RPMI7951 (cell line): ENCODE measurements at places on chromosomes 7 and 10. TPM values are rescaled to one million over a fixed set of nuclear protein-coding genes. Genes with fewer than 3 reads are reported as not detected.

DNA sequence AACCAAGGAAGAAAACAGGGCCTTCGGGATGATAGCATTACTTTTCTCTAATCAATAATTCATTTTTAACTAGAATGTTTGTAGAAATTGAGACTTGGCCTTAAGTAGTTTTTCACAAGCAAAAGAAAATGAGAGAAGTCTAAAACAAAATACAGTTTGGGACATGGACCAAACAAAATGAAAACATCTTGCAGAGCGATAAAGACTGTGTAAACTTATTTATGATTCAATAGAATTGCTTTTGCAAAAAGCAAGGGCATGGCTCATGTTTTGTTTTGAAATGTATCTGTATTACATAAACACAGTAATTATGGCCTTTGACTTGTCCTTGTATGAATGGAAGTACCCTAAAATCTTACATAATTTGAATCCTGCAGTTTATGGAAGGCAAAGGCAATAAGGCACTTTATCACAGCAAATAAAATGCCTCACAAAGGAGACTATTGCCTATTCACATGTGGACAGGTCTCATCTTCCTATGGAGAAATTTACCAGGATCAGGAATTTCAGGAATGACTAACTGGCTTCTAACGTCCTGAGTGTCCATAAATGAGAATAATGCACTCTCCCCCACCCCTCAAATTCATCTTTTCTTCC, 295.2 kb downstream of the PTEN start:
- no peak for DNase-seq

DNA sequence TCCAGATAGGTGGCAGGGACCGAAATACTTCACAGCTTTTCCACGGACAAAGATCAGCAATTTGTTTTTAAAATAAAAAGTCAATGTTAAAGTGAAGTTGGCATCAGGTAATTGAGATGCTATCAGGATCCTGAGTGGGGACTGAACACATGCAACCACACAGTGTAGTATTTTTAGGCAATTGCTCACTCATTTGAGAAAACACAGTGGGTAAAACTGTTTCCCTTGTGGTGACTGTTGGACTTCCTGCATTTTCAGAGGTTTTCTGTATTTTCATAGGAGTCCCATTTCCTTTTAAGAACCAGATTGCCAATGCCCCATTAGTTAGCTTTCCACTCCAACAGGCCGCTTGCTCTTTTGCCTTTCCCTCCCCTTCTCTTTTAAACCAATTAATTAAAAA, 159.5 kb upstream of the ZNF32 start:
- peak; percentile 72 for DNase-seq

DNA sequence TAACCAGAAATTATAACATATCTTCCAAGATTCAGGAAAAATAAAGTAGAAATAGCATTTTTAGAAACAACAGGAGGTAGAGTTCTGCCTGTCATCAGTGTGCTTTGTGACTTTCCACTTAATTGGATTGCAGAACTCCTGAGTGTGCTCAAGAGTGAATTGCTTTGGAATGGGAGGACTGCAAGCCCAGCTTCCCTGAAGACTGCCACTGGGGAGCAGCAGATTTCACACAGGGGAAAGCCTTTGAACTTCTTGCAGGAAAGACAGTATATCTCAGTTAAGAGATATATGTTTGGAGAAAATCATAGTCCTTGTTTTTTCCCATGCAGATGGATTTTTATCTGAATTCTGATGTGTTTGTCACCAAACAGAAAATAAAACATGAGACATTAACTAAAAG, 124.5 kb downstream of the TMEM168 start:
- DNase-seq: no peak

DNA sequence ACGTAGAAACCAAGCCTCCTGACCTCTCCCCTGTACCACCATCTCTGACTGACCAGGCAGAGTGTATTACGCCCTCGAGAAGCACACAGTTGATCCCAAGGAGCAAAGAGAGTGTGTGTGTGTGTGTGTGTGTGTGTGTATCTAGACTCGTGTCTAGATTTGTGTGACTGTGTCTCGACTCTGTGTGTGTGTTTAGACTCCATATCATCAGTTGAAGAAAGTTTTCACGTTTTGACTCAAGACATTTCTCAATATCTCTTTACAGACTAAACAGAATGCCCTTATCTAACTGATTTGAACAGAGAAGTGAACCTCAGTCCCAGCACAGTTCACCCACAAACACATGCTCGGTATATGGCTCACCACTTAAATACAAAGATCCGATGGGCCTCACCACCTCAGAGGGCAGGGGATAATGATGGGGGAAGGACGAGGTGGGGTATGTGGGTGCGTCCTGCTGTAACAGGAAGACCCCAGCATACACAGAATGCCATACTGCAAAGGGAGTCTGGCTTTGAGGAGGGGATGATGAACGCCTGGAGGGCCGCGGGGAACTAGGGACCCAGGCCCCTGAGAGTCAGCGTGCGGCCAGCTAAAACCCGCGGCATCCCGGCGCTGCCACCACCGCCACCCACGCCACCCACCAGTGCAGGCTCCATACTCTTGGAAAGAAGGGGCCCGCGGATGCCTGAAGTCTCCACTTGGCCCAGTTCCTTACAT, 780 bp downstream of the ALDH18A1 start:
- DNase-seq: peak; percentile 35

The ENO4 gene
- not detected in 2 replicates for total RNA-seq

DNA sequence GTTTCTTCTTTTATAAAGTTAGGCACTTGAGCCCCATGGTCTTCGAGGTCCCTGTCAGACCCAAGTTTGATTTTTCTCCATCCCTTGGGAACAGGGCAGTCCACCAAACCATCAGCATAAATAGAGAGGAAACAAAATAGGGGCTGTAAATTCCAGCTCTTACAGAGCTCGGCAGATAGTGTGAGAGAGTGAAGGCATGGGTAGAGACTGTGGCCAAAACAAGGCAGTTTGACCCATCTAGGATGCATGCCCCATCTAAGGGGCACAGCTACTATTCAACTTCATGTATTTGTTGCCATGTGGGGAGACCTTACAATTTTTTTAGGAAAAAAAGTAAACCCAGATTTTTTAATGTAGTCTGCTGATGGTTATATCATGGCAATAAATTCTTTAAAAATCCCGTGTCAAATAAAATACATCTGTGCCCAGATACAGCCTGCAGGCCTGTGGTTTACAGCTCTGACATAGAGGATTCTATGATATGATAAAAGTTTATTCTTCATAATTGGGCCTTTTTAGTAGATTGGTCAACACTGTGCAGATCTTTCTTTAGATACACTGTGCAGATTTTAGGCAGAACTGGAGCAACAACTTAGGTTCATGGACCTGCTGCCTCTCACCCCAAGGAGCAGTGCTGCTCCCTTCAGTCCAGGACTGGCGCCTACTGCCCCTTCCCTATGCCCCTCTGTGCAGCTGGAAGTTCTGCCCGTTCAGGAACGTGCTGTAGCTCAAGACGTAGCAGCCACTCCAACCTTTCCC, 5.3 kb downstream of the PPP1R3C start:
- DNase-seq: no peak

DNA sequence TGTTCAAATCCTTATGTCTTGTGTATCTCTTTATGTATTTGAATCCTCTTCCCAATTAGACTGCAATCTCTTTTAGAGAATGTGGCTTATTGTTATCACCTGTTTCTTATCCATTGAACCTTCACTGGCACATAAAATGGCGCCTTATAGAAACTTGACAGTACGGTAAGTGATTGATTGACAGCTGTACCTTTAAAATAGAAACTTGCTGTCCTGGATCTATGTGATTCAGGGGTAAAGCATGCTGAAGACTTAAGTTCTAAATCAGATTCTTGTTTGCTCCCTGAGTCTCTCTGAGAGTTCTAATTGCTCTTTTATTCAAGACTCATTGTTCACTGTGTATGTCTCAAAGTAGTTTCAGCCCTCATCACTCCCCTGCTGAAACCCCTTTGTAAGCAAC, 91.3 kb downstream of the CACNB2 start:
- DNase-seq: no peak

DNA sequence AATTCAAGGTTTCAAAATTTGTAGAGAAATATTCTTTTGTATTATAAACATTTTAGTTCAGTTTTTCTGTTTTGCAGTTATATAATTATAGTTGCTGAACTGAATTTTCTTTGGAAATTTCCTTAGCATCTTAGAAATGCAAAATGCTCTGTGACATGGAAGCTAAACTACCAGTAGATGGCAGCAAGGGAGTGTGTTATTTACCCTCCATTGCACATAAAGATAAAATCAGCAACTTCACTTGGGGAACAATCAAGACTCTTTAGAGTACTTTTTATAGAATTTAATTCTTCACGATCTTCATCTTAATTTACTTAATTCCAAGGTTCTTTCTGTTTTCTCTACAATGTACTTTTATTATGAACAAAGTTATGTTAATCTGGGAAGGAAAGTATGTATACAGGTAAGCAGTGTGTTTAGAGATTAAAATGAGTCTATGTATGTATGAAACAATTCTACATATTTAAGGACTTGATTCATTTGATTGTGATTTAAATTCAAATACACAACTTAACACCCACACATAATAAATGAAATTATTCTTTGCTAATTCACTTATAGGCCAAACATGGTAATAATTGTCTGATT, 404.2 kb downstream of the THSD7A start:
- peak; percentile 36 for DNase-seq

DNA sequence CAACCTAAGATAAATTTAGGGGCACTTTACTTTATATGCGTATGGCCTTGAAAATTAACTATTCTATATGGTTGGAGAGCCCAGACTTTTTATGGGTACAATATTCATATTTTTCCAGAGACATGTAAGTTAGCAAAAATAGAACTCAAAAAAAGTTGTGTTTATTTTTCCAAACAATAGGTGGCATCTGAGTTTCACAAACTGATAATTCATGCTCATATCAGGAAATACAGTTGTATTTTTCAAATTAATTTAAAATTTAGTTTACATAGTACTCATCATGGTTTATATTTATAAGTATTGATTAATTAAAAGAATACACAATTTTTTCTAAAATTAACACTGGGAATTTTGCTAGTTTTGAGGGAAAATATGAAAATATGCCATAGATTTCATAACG, 34.6 kb downstream of the ANKRD7 start:
- no peak for DNase-seq

DNA sequence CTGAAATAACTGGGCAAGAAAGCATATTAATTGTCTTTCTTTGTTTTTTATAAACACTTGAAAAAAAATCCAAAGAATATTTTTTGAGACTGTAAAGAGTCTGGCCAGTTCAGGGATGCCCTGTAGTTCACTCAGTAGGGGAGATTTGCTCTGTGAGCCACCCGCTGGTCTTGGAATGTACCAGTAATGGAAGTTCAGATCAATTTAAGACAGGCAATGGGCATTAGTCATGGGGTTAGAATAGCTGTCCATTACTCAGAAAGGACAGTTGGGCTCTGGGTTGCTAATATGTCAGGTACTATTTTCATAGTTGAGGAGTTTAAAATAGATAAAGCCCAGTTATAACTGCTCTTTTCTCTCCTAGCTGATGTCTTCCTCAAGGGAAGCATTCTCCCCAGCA, 38.7 kb downstream of the A1CF start:
- DNase-seq: peak; percentile 7

- DNase-seq: peak; percentile 96
Observed at GRCh38 chr7:94374721-94375566, 19.8 kb upstream of the COL1A2 start.

The SMIM30 gene
- 143 and 157 TPM in 2 replicates for total RNA-seq

GRCh38 chr7:120272701-120273475, at the start of gene KCND2:
Gene KCND2 (plus strand): TSS chr7:120273175.
- DNase-seq: no peak

DNA sequence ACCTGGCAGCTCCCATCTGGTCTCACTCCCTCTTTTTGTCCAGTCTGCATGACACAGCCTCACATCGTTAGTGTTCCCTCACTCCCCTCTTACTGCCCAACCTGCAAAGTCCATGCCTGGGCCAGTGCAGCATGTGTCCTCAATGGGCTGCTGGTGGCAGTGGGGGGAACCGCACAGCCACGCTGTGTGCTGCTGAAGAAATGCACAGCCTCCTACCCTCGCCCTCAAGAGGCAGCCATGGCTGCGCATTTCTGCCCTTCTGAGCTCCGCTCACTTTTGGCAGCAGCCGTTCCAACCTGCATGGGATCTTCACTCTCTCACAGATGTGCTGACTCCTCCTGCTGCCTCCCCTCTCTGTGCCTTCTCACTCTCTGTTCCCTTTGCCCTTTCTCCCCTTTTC, 103.4 kb downstream of the EGFR start:
- DNase-seq: no peak

DNA sequence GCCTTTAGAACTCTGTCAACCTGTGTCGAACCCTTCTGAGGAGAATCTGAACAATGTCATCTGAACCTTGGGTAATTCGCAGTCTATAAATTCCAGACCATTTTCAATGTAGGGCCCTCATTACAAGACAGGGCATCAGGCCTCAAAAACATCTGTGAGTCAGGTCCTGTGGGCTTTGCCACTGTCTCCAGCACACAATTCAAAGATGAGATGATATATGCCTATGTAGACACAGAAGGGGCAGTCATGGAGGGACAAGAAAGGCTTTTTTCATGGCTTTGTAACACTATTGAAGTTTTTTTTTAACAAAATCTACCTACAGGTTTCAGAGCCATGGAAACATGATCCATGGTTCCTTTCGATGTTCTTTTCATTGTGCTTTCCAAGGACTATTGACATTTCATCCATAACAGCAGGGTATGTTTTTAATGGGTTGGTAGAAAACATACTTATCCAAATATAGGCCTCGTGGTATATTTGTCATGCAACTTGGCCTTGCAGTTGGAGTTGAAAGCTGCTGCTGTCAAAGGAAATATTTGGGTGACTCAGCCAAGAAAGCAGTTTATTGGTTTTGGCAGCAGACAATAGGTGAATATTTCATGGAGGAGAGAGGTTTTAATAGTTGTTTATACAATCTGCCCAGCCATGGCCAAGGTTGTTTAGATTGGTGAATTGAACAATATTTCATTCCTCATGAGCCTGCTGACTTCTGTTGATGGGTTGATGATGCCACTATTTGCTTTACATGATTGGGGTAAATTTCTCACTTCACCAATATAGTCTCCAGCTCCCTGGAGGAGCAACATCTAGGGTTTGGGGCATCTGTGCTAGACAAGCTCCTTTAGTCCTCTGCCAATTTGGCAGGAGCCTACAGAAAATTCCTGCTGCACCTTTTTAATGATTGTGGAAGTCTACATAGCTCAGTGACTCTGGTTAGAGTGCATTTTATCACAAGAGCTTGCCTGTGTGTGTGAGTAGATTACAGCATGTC, 158.4 kb upstream of the TMEM72 start:
- peak; percentile 90 for DNase-seq

The NIPSNAP2 gene
- total RNA-seq: 66.2 and 76.7 TPM in 2 replicates
